ENCODE measurements at places on chromosomes 6 and 20.

GRCh38 chr6:2492686-2493523 lies 247.5 kb upstream of the GMDS start:
- DNase-seq: no peak

DNA sequence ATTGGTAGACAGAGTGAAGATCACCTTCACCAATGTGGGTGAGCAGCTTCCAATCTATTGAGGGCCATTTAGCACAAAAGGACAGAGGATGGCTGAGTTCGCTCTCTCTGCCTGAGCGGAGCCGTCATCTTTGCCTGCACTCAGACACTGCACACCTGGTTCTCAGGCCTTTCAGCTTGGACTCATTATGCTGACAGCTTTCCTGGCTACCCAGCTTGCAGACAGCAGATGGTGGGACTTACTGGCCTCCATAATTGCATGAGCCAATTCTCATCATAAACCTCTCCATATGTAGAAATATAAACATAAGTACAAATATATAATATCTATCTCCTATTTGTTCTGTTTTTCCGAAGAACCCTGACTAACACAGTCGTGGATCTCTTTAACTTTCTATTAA lies 13.7 kb downstream of the TBXT start:
- no peak for DNase-seq

DNA sequence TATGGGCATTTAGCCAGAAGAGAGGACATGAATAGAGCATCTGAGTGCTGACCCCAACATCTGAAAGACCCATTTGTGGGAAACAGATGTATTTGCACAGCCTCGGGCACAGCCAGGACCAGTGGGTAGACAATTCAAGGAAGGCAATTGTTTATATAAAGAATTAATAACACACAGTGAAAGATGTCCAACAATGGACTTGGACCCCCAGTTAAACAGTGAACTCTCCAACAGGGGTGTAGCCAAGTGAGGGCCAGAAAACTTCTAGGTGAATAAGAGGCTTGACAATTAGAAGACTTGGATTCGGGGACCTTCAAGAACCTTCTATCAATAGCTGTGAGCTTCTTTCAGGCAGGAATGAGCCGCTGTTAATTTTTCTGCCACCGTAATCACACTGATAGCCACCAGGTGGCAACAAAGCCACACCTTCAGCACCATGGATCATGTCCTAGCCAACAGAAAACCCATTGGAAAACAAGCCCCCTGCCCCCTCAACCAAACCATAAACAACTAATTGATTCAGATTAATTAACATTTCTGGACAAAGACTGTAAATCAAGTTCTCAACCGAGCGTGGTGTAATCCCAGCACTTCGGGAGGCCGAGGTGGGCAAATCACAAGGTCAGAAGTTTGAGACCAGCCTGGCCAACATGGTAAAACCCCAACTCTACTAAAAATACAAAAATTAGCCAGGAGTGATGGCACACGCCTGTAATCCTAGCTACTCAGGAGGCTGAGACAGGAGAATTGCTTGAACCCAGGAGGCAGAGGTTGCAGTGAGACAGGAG lies 8.8 kb upstream of the SRSF6 start:
- DNase-seq: peak; percentile 56

GRCh38 chr6:166904101-166904746 lies 52.1 kb downstream of the RNASET2 start:
- no peak for DNase-seq

GRCh38 chr6:168162366-168162765 lies 83.4 kb upstream of the FRMD1 start:
- DNase-seq: peak; percentile 69

- peak; percentile 25 for DNase-seq
Measured at GRCh38 chr6:132511210-132511830, 1.6 kb downstream of the STX7 start.

DNA sequence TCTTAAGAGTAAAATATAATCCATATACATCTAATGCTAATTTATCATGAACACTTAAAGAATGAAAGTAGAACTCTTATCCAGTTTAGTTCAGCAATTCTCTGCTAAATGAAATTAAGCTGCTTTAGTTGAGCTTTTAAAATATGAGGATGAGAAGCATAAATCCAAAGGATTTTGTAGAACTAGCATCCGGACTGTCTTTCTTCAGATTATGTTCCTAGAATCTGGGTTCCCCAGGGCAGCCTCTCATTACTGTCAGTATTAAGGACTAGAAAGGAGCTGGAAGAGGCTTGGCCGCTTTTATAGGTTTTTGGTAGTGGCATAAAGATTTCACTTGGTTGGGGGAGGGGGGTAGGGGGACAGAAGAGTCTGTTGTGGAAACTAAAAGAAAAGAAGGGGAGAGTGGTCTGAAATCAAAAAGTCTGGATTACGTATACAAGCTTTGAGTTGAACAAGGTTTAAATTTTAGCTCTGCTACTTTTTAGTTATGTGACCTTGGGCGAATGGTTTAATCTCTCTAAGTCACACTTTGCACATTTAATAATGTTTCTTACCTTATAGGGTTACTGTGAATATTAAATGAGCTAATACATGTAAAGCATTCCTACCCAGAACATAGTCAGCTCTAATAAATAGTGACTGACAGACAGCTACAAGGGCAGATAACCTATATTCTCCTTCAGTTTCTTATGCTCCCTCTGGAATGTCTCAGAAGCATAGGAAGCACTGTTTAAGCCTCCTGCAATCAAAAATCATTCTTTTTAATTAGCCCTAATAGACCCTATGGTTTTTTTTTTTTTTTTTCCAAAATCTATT lies 3.7 kb downstream of the SGK1 start:
- no peak for DNase-seq

GRCh38 chr6:3471711-3472110 lies 14.9 kb upstream of the SLC22A23 start:
- no peak for DNase-seq

DNA sequence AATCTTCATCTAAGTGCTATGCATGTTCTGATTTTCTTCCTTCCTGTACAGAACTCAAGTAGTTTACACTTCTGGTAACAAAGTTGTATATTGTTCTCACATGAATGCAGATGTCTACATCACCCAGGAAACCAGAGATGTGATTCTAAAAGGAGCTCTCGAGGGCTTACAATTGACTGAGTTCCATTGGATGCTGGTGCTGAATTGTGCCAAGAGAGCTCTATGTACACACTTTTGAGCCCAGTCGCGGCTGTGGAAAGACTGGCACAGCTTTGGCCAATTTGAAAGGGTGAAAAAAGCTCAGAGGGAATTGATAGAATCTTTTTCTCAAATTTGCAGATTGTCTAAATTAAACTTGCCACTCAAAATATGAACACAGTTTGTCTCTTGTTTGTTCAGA lies 340.7 kb downstream of the LMBRD1 start:
- DNase-seq: no peak

All from RPMI8226 (cell line).